IMR-90 (cell line): ENCODE measurements at places on chromosomes 1 and 21. TPM values are rescaled to one million over a fixed set of nuclear protein-coding genes. Genes with fewer than 3 reads are reported as not detected.

DNA sequence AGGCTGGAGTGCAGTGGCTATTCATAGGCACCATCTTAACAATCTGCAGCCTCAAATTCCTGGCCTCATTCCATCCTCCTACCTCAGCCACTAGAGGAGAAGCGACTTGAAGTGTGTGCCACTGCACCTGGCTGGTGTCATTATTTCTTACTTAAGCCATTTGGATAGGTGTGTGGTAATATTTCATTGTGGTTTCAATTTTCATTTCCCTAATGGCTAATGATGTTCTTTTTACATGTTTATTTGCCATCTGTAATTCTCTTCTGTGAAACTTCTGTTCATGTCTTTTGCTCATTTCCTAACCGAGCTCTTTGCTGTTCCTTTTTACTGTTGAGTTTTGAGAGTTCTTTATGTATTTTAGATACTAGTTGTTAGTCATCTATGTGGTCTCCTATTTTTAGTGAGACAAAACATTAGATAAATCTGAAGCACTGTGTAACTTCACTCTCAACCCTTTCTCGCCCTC is 66.8 kb downstream of the SLC27A3 start:
- peak; percentile 12 for DNase-seq

GRCh38 chr1:16082283-16083038 is 9.0 kb upstream of the FAM131C start:
- DNase-seq = peak; percentile 55

Gene MRPL24
- polyA plus RNA-seq = 94.9 and 99.5 TPM in 2 replicates

GRCh38 chr1:150061632-150062101 is 5.9 kb upstream of the VPS45 start:
- DNase-seq = peak; percentile 97

DNA sequence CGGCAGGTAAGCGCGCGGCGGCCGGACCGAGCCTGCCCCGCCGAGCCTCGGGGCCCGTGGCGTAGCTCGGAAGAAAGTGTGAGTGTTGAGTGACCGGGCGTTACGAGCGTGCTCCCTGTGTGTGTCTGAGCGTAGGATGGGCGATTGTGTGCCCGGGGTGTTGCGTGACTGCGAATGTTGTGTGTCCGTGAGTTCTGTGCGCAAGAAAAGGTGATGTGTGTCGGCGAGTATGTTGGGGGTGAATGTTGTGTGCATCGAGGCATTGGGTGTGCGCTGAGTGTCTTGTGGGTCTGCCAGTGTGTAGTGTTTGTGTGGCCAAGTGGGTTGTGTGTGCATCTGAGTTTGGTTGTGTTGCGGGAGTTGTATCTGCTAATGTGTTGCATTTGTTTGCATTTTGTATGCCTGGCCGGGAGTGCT is 398 bp downstream of the PTPRU start:
- no peak for DNase-seq

DNA sequence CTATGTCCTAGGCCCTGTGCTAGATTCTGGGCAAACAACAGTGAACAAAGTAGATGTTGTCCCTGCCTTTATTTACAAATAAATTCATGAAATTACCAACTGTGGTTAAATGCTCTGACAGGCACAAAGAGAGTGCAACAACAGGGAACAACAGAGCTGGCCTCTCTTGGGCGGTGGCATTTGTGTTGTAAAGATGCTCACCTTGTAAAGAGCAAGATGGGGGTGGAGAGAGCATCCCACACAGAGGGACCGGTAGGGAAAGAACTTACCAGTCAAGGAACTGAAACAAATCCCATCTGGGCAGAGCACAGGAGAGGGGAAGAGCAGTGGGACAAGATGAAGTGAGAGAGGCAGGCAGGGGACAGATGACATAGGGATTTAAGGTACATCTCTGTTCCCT is 21.6 kb upstream of the SLC22A15 start:
- no peak for DNase-seq

Gene SPATA46
- not detected in 2 replicates for polyA plus RNA-seq

- peak; percentile 82 for DNase-seq
These were observed 47.4 kb upstream of the OSBPL9 start for GRCh38 chr1:51569284-51570062.

DNA sequence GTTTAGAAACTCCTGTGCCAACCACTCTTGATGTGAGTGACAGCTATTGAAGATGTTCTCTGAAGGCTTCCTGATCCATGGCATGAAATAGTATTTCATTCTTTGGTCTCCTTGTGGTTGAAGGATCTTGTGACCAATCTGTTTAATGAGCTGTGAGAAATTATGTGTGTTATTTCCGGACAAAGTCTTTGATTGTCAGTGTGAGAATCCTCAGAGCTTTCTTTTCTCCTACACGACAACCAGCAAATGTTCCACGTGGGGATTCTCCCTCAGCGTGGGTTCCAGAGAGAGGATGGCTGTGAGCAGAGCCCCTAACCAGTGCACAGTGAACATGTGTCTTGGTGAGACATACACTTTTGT is 45.0 kb upstream of the HOOK1 start:
- no peak for DNase-seq

DNA sequence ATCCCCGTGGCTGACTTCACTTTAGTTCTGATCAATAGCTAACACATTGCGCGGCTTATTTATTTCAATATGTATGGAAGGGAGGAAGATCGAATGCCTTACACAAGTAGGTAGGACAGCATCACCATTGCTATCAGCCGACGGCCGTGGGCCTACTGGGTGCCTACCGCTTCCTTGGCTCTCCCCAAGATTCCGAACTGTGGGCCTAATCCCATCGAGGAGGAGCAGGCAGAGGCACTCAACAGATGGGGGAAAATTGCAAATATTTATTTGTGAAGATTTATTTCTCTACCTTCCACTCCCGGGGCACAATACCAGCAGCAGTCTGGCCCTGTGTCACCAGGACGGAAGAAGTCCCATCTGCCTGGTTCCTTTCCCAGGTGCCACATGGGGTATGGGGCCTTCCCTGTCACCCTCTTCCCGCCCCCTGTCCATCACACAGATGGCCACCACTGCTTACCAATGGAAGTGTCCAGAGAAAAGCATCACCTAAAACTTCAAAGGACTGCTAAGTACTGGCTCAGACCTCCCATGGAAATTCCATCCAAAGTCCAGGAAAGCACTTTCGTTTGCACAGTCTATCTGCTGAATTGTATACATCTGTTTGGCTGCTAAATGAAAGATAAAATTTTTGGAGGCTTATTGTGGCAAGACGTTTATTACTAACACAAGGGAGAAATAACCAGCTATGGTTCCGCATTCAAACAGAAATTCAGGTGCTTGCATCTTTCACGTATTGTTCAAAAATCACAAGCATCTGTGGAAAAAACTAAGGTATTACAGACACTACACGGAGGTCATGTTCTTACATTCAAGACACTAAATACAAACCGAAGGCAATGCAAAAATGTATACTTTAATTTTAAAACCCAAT is 11.8 kb downstream of the AGT start:
- no peak for DNase-seq

GRCh38 chr1:219416598-219417238 is 196.2 kb downstream of the ZC3H11B start:
- peak; percentile 50 for DNase-seq

Gene PAPPA2
- polyA plus RNA-seq = 0.06 and 0.10 TPM in 2 replicates

Gene AADACL3
- polyA plus RNA-seq = not detected in 2 replicates

DNA sequence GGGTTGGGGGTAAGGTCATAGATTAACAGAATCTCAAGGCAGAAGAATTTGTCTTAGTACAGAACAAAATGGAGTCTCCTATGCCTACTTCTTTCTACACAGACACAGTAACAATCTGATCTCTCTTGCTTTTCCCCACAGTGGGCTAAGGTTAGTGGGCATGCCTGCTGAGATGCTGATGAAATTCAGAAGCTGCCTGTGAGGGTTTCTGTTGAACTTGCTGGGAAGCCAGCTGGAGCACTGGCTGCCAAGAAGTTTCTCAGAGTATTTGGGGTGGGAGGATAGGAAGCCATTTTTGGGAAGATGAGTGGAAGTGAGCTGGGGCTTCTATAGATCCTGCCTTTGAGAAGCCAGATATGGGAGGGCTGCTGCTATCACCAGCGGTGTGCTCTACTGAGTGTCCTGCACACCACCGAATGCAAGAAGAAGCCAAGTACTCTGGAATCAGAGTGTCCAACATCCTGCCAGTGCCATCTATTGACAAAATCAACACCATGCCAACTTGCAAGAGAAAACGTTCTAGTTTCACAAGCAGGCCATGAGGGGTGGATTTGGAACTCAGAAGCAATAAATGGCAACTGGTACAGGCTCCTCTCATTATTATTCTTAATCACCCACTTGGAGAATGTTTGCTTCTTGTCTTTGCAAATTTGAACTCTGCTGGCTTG is 102.7 kb downstream of the PTPRU start:
- DNase-seq = no peak

- no peak for DNase-seq
These were observed 368.3 kb downstream of the PCP4 start for GRCh38 chr21:40235528-40235927.
